Effector CD4-positive, alpha-beta T cell (primary cell): ENCODE measurements at places on chromosomes 1 and 21.

DNA sequence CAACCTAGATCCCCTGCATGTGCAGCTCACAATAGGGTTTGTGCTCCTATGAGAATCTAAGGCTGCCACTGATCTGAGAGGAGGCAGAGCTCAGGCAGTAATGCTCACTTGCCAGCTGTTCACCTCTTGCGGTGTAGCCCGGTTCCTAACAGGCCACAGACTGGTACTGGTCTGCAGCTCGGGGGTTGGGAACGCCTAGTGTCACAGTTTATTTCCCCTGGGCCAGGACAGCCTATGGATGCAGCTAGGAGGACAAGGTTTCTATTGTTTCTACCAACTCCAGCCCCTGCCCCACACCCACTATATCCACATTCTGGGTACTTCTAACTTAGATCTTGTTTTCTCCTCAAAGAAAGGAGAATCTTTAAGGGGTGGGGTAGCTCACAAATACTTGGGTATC, 58.7 kb upstream of the PRRC2C start:
- no peak for DNase-seq

DNA sequence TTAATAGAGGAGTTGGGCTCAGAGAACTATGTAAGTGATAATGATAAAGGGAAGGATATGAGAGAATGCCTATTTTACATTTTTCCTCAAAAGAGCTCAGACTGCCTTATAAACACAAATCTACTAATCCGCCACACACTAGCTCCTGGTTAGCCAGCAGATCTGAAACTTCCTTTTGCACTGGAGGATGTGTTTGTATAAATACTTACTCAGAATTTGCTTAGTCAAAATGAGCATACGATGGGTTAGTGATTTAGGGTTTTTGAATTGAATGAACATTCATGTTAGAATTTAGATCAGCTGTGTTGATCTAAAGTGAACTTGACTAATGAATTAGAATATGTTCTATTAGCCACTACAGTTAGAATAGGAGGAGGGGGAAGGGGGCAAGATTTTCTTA, 9.1 kb upstream of the IER5 start:
- DNase-seq = no peak

DNA sequence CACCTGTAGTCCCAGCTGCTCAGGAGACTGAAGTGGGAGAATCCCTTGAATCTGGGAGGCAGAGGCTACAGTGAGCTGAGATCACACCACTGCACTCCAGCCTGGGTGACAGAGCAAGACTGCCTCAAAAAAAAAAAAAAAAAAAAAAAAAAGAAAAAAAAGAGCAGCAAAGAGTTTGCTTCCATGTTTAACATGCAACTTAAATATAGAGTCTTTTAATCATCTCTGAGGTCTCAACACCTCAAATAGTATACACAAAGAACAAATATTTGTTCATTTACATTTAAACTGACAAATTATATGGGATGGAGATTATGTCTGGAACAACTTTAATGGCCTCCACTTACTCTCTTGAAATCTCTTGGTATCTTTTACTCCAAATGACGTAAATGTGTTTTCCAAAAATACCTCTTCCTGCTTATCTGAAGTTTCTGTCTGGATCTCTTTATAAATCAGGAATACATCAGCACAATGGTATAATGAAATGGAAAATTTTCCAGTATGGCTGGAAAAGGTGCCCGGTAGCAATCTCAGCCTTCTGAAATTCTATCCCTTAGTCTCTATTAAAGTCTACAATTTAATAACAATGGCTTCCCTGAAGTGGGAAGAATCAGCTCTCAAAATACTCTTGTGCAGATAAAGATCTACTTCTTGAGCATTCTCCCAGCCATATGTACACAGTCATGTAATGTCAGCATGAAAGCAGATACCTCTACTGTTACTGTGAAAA, 258.5 kb downstream of the OMA1 start:
- DNase-seq = no peak

DNA sequence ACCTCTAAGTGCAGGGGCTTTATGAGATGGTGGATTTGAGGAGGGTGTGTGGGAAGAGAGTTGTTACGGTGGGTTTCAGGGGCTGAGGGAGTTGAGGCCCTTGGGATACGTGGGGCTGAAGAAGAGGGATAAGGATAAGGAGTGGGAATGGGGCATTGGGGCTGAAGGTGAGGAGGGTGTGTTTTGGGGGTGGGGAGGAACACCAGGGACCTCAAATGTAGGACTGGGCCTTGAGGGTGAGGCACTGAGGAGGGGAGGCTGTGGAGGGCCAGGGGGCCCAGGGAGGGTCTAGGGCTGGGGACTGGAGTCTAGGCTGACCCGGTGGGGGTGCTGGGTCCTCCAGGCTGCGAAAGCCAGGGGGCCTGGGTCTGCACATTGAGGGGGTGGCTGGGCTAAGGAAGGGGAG, 1.2 kb upstream of the PLEKHM2 start:
- DNase-seq = no peak

DNA sequence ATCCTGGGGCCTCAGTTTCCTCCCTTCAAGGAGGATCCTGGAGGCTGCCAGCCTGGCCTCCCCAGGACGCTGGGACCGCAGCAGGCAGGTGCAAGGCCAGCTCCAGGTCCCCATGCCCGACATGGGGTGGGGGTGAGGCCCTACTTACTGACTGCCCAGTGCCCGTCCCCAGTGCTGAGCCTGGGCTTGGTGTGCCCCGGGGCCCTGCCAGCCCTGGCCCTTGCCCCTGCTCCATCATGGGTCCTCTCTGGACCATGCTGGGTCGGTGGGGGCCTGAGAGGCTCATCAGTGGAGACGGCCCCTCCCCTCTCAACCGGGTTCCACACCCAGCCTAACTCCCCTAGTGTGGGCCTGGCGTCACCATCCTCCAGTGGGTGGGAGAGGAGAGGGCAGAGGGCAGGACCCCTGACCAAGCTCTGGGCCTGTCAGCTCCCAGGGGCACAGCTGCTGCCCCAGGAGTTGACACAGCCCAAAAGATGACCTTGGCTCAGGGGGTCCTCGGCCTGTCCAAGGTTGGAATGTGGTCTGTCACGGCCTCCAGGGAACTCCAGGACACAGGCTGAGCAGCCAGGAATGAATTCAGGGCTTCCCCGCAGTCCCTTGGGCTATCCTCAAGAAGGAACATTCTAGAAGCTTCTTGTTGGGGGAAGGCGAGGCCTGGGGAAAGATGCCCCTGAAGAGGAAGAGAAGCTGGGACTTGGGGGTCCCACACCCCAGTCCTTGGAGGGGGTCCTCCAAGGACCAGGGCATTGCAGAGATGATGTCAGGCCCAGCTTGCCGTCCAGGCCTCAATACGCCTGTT, 17.6 kb upstream of the ARF1 start:
- DNase-seq = no peak

DNA sequence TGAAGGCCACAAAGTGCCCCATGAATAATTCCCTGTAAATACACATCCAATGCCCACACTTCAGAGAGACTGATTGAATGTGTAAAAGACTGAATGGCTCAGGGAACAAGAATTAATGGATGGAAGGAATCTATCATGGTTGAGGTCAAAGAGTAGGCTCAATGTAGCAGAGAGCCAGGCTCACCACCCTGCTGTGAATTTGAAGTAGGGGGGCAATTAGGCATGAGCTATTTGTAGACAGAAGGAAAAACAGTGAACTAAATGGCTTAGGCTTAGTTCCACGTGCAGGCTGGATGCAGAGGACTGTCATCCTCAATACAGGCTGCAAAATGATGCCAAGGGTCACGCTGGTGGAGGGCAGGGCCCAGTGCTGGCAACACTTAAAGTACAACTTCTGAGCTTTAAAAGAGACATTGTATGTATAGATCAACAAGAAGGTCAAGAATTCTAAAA, 22.9 kb upstream of the IGSF3 start:
- DNase-seq = no peak

DNA sequence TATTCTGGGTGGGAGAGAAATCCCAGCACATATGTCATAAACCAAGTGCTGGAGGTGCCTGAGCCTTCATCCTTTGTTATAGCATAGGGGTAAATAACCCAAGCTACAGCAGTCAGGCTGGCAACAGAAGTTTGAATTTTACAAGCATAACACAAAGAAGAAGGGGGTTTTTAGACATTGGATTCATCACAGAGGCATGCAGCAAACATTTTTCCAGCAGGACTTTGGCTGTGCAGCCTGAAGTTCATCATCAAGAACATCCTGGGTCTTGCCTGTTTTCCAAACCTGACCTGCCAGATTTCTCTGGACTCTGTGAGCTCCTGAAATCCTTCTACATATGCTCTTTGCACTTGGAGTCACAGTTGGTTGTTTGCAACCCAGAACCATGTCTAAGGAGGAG, 16.2 kb downstream of the PTGER3 start:
- DNase-seq = no peak

- no peak for DNase-seq
Measured at GRCh38 chr1:3847081-3847480, 9.9 kb downstream of the CEP104 start.

DNA sequence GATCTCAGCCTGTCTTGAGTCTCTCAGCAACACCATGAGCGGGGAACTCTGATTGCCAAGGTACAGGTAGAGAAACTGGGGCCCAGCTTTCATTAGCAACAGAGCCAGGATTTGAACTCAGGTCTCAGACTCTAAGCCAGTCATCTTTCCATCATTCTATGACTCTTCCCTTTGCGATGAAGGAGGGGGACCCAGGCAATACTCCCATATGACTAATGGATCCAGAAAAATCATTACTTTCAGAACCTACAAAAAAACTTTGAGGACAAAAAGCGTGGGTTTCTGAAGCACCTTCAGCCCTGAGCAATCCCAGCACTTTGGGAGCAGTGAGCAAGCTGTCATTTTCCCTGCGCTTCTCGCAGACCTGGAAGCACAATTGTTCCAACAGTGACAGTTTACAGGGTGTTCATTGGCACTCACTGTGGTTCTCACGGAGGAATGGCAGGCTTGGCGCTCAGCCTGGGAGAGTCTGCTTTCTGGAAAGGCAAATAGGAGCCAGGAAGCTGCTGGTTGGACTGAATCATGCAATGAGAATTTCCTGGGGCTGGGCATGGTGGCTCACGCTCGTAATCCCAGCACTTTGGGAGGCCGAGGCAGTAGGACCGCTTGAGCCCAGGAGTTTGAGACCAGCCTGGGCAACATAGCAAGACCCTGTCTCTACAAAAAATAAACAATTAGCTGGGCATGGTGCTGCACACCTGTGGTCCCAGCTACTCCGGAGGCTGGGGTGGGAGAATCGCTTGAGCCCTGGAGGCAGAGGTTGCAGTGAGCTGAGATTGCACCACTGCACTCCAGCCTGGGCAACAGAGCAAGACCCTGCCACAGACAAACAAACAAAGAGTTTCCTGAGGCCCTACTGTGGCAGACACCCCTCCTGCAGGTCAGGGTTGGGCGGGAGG, 40.1 kb downstream of the SLC2A7 start:
- no peak for DNase-seq

GRCh38 chr21:44395260-44395659, 41.8 kb downstream of the TRPM2 start:
- DNase-seq = no peak

GRCh38 chr1:10475510-10475909, 760 bp downstream of the PEX14 start:
- DNase-seq = no peak

DNA sequence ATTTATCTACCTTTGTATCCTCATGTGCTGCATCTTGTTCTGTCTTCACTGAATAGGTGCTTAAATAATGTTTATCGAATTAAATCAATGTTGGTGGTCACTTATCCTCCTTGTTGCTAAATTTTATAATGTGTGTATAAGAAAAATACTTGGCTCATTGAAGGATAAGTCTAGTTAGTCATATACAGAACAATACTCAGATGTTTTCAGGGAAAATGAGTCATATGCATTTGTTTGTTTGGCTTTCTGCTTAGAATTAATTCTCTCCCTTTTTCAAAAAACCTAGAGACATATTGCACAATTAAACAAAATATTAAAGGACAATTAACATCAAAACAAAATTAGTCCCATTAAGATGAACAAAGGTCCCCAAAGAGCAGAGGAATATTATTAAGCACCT, 89.0 kb downstream of the UBE2U start:
- DNase-seq = no peak

GRCh38 chr1:115074839-115075534, 14.3 kb downstream of the TSPAN2 start:
- no peak for DNase-seq

DNA sequence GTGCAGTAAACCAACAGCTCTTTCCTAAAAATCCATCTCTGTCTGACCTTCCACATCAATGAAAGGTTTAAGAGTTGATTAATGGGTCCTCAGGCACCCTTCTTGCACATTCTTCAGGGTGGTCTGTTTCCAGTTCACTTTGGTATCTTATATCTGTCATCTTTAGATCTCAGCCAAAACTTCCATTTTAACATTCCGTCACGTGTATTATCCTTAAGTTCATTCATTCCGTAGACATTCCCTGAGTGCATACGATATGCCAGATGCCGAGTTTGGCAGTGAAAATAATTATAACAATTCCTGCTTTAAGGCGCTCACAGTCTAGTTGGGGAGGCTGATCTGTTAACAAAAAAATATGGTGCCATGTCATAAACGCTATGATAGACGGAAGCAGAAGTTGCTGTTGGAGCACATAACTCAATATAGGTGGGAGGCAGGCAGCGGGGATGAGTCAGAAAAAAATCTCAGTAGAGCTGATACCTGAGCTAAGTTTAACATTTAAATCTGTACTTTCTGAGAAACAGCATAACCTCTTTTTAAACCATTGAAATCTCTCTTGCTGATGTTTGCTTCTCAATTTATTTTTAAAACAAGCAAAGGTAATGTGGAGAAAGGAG, 59.6 kb upstream of the HOOK1 start:
- DNase-seq = no peak

DNA sequence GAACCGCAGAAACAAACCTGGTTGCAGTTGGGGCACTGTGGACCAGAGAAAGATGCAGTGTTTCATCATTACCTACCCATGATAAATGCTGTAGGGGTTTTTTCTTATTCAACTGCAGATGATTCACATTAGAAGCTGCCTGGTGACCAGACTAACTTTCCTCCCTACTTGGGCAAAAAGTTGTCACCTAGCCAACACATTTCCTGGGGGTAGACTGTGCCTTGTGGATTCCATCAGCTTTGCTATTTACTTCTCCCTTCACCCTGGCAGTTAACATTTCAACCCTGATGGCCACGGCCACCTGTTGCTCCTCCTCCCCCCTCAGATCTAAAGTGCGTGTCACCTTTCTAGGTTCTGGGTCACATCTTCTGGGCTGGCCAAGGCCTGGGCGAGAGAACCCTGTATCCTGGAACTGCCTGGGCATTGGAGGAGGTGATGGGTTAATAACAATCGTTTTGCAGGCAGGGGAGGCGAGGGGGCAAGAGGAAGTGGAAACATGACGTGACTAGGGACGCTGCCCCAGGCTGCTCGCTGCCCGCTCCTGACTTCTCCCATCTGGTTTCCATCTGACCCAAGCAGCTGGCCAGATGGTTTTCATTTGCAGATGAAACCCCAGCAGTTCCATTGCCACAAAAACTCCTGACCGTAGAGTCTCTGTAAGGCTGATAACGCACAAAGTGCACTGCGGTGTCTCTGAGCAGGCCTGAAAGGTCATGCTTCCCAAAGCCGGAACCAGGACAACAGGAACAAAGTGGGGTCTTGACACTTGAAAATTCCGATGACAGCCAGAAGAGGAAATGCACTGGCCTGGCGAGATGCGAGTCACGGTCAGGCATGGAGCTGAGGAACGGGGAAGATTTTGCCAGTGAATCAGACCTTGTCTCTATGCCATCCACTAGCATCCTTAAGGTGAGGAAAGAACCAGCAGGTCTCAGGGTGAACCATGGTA, 36.6 kb downstream of the CAPZB start:
- DNase-seq = no peak
